AG04450 (cell line): ENCODE measurements at places on chromosomes 4 and X.

- peak; percentile 26 for DNase-seq
Observed at GRCh38 chr4:158172261-158173258, at the start of gene GASK1B. Gene GASK1B, minus strand, starts transcription at chr4:158173025. Its CDS starts 1,650 bp downstream, at chr4:158171375.

DNA sequence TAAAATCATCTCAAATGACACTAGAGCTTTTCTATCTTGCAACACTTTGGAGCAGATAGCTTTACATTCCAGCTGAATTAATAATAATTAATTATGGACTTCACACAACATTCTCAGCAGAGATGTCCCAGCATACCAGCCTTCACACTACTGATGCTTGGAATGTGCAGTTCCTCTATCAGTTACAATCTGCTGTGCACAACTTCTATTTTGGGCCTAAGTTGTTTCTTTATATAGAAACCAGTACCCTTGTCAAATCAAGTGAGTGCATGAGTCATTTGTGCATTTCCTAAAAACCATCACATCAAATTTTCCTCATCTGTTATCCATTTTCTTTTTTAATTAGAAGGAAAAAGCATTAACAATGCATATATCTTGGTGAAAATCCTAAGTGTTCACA is 8.8 kb upstream of the RASL11B start:
- no peak for DNase-seq

GRCh38 chrX:545452-545885 is 85.1 kb upstream of the SHOX start:
- no peak for DNase-seq

DNA sequence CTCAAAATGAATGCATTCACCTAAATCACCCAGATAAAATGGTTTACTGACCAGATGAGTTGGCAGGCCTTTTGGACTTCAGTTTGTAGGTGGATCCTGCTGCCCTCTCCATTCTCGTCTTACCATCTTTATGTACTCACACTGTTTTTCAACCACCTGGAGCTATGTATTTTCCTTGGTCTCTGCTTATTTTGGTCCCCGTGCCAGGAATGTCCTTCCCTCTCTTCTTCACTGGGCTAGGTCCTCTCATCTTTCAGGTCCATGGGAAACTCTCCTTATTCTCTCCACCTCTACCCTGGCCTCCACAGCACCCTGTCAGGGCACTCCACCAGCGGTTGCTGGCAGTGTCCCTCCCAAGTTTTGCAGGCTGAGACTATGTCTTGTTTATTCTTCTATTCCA is 2.6 kb downstream of the GPRIN3 start:
- no peak for DNase-seq

GRCh38 chr4:110830461-110830860 is 207.6 kb upstream of the PITX2 start:
- no peak for DNase-seq

- DNase-seq: no peak
Observed at GRCh38 chr4:150986085-150986484, 29.0 kb downstream of the LRBA start.

- DNase-seq: no peak
Observed at GRCh38 chr4:98166025-98166730, 22.9 kb upstream of the STPG2 start.

DNA sequence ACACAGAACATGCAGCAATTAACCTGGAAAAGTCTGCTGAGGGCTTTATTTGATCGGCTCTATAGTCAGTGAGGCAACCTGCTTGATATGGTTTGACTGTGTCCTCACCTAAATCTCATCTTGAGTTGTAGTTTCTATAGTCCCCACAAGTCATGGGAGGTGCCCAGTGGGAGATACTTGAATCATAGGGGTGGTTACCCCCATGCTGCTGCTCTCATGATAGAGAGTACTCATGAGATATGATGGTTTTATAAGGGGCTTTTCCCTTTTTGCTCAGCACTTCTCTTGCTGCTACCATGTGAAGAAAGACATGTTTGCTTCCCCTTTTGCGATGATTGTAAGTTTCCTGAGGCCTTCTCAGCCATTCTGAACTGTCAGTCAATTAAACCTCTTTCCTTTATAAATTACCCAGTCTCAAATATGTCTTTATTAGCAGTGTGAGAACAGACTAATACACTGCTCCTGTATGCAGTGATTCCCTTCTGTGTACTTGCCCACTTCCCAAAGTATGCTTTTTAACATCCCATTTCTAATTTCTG is 78.2 kb downstream of the NPFFR2 start:
- no peak for DNase-seq

DNA sequence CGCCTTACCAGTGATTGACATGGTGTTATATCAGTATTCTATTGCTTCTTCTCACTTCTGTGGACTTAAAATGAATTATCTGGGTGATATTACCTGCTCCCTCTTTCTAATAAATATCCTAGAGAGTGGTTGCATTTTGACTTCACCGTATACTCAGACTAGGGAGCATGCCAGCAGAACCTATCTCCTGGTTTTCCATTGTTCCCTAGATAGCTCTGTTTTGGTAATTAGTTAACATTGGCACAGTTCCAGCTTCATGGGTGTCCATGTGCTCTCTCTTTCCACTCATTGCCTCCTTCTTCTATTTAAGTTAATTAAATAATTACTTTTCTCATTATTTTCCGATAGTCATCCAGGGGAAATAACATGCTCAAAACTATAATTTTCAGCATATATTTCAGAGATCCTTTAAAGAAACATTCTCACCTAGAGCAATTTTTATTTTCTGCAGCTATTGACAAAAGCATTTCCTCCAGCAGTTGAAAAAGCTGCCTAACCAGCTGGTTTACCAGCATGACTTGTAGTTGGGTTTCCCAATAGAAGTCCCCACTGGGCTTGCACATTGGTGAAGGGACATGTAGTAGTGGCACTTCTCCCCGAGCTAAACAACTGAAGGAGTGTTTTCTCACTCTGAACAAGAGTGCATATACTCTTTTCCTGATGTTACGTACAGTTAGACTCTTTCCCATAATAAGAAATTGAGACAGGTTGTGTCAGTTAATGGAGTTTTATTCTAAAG is 27.9 kb upstream of the PAPSS1 start:
- DNase-seq: no peak

GRCh38 chr4:17577665-17578481 is 875 bp downstream of the LAP3 start:
- DNase-seq: no peak

DNA sequence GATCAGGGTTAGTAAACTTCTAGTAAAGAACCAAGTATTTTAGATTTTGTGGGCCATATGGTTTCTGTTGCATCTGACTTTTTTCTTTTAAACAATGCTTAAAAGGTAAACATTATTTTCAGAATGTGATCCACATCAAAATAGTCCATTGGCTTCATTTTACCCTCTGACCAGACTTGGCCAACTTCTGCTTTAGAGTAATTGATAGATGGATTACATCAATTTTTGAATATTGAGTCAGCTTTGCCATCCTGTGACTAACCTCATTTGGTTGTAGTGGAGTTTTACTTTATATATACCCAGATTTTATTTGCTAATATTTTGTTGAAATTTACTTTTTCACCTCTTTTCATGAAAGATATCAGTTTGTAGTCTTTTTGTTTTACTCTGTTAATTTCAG is 559.8 kb downstream of the TLL1 start:
- no peak for DNase-seq

- no peak for DNase-seq
Observed at GRCh38 chr4:84639145-84639544, 56.2 kb downstream of the CDS1 start.

- DNase-seq: no peak
Observed at GRCh38 chrX:48475296-48475695, 703 bp upstream of the FTSJ1 start.

DNA sequence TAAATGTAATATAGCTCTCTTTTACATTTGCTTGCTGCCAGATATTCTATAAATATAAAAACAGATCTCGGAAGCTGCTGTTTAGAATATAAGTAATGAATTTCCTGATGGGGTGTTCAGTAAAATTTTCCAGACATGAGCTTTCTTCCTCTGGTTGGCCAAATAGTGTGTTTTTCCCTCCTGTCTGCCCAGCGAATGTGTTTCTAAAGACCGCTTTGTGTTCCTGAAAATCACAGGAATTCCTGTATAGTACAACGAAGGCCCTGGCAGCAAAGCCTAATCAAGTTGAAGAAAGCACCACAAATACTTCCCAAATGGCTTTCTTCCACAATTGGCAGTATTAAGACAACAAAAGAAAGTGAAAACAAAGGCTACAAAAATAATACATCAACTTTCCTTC is 494.1 kb downstream of the INPP4B start:
- no peak for DNase-seq

- peak; percentile 76 for DNase-seq
Observed at GRCh38 chr4:26206339-26206738, 114.5 kb upstream of the RBPJ start.

- DNase-seq: no peak
Observed at GRCh38 chr4:74768857-74769525, 25.3 kb downstream of the BTC start.

DNA sequence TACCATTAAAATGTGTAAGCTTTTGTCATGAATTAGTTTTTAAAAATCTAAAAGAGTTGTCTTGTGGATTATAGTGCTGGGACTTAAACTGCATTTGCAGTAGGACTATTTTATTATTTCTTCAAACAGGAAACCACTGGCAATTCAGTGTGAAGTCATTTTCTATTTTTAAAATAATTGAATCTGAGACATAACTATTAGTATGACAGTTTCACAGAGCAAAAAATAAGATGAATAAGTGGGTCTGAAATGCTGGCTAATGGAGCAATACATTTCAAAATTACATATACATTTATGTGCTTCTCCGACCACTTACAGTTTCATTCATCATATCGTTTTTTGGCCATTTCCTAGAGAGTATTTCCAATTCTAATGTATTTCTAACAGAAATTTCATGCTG is 75.3 kb upstream of the RAPGEF2 start:
- no peak for DNase-seq

DNA sequence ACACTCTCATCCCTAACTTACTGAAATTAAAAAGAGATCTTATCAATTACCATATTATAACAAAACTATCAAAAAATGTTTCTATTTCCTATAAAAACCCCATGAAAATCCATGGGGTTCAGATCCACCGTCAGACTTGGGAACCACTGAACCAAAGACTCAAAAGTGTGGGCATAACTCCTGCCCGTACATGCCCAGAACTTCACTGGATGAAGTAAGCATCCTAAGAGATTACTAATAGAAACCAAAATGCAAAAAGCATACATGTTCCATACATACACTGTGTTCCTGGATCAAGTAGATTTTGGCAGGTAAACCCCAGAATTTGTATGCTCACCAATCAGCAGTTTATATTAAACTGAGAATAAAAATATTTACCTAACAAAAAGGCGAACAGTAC is 66.1 kb downstream of the PRSS12 start:
- no peak for DNase-seq

DNA sequence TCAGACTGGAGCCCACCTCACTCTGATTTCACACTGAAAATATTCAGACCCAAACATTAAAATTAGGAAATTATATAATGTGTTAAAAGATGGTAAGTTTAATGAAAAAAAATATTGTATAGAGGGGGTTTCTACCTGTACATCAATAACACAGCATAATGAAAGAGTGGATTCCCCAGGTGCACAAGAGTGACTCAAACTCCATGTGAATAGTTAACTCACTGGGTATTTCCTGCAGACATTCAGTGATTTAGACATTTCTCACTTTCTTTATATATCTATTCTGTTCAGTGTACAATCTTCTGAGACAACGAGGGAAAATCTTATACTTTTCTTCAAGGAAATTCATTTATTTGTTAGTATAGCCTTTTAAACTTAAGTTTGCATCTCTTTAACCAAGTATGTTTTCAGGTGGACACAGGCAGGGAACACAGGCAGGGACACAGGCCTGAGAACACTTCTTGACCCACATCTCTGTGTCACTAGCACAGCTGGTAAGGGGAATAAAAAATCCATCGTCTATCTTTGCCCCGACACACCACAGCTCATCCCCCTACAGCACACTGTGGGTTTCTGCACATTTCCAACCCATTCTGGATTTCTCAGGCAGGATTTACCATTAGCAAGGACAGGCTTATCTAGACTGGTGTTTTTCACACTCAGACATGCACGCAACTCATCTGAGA is 525.5 kb upstream of the BOD1L1 start:
- no peak for DNase-seq

- DNase-seq: no peak
Observed at GRCh38 chr4:126328914-126329313, 1014.2 kb downstream of the FAT4 start.

- no peak for DNase-seq
Observed at GRCh38 chrX:33906971-33907370, 225.1 kb downstream of the FAM47A start.

- DNase-seq: no peak
Observed at GRCh38 chr4:15756361-15756861, 21.7 kb upstream of the CD38 start.

- DNase-seq: no peak
Observed at GRCh38 chrX:110584083-110584482, 211.5 kb downstream of the CHRDL1 start.

DNA sequence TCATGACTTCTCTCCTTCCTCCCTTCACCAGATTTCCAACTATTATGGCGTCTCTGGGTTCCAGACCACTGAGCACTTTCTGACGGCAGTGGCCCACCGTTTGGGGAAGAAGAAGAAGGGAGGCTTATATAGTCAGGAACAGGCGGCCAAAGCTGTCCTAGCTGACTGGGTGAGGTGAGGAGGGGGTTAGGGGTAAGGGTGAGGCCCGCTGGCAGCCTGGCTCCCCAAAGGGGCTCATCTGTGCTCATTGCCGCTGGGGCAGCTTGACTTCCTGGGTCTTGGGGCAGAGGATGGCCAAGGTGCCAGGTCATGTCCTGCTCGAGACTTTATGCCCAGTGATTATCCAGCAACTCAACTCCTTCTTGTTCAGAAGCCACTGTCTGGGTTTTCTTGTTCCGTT is 21.8 kb downstream of the GNL3L start:
- DNase-seq: no peak

- no peak for DNase-seq
Observed at GRCh38 chr4:8355864-8356565, 84.5 kb downstream of the ACOX3 start.

DNA sequence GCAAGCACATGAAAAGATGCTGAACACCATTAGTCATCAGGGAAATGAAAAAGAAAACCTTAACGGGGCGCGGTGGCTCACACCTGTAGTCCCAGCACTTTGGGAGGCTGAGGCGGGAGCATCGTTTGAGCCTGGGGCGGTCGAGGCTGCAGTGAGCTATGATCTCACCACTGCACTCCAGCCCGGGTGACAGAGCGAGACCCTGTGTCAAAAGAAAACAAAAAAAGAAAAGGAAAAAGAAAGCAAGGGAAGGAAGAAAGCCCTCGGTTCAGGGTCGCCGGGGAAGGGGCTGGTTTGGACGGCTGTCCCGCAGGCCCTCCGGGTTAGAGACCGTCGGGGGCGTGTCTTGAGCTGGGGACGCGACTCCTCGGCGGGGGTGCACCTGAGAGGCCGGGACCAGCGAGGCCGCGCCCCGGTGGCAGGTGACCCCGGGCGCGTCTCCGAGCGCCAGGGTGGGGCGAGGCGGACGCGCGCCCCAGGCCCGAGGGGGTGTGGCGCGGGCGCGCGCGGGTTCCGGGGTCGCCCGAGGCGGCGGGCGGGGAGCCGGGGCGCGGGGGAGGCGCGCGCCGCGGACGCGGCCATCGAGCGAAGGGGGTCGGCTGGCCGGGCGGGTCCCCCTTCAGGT is 478 bp upstream of the PLXNA3 start:
- DNase-seq: no peak
